ENCODE measurements at places on chromosomes 2 and 18. TPM values are rescaled to one million over a fixed set of nuclear protein-coding genes. Genes with fewer than 3 reads are reported as not detected.

The GKN2 gene
- not detected for total RNA-seq

The UGT1A7 gene
- not detected for total RNA-seq

The FAP gene
- total RNA-seq = 12.8 TPM

The KCNE4 gene
- 10.7 TPM for total RNA-seq

The MATN3 gene
- 0.49 TPM for total RNA-seq

The FBXO36 gene
- 1.8 TPM for total RNA-seq

The TMEM150A gene
- total RNA-seq = 31.4 TPM

The UGT1A4 gene
- not detected for total RNA-seq

The NT5C1B gene
- not detected for total RNA-seq

The LOXHD1 gene
- not detected for total RNA-seq

The ARHGEF33 gene
- 0.32 TPM for total RNA-seq

The SOCS6 gene
- 13.2 TPM for total RNA-seq

The APOB gene
- total RNA-seq = under 0.01 TPM

The PRSS56 gene
- total RNA-seq = not detected

The KCNG2 gene
- total RNA-seq = 2.3 TPM

The PDCD1 gene
- total RNA-seq = not detected

The LBH gene
- 29.1 TPM for total RNA-seq

The MTHFD2 gene
- 208 TPM for total RNA-seq

The CCBE1 gene
- total RNA-seq = 30.1 TPM

The SCYGR6 gene
- total RNA-seq = not detected

The LYPD6B gene
- total RNA-seq = not detected

The TUBA3E gene
- not detected for total RNA-seq

The SCG2 gene
- total RNA-seq = 2.3 TPM

The DYTN gene
- not detected for total RNA-seq

The PCARE gene
- not detected for total RNA-seq

The CRYGD gene
- total RNA-seq = not detected

The ERBB4 gene
- not detected for total RNA-seq

The CCDC141 gene
- not detected for total RNA-seq

The FBLN7 gene
- 10.8 TPM for total RNA-seq

The KLHL14 gene
- not detected for total RNA-seq
